ENCODE measurements at places on chromosomes 3 and 15.

DNA sequence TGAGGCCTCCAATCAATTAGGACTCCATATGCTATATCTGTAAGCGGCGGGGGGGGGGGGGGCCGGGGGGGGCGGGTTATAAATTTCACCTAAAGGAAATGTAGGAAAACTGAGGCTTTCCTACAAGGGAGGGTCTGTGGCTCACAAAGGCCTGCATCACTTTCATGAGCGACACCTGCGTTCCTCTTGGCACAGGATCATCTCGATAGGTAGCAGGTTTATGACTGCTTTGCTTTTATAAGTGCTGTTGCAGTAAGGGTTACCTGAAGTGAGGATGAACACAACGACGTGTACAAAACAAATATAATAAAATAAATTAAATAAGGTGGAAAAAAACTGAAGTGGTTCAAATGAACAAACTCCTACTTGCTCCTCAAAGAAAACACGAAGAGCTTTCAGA is 194.3 kb downstream of the FOXP1 start:
- peaks cover 71% of the 10 kb centered on the region for H3K4me1 ChIP-seq
- no peaks in the 10 kb centered on the region for H3K36me3 ChIP-seq
- no peaks in the 10 kb centered on the region for H3K27me3 ChIP-seq
- no peak for DNase-seq

- peaks cover 12% of the 10 kb centered on the region for H3K36me3 ChIP-seq
- no peaks in the 10 kb centered on the region for H3K4me1 ChIP-seq
- H3K4me3 ChIP-seq = no peak overlapping the region
Measured at GRCh38 chr15:72044956-72045355, 73.0 kb downstream of the MYO9A start.

GRCh38 chr3:171666516-171666915 is 143.8 kb downstream of the PLD1 start:
- H3K27ac ChIP-seq = no peak overlapping the region
- H3K4me1 ChIP-seq = peaks cover 6% of the 10 kb centered on the region
- no peak for DNase-seq
- no peaks in the 10 kb centered on the region for H3K36me3 ChIP-seq
- no peaks in the 10 kb centered on the region for H3K27me3 ChIP-seq

GRCh38 chr3:186200726-186201125 is 91.8 kb upstream of the ETV5 start:
- no peak overlapping the region for H3K4me3 ChIP-seq
- H3K27ac ChIP-seq = no peak overlapping the region
- DNase-seq = no peak
- H3K4me1 ChIP-seq = no peaks in the 10 kb centered on the region
- peaks cover 7% of the 10 kb centered on the region for H3K27me3 ChIP-seq
- H3K36me3 ChIP-seq = no peaks in the 10 kb centered on the region

GRCh38 chr3:42043099-42043813 is 47.9 kb upstream of the TRAK1 start:
- no peaks in the 10 kb centered on the region for H3K4me1 ChIP-seq
- no peaks in the 10 kb centered on the region for H3K27me3 ChIP-seq
- H3K4me3 ChIP-seq = no peak overlapping the region
- H3K27ac ChIP-seq = no peak overlapping the region
- DNase-seq = no peak
- H3K36me3 ChIP-seq = no peaks in the 10 kb centered on the region

GRCh38 chr3:41987627-41988026 is 25.7 kb upstream of the ULK4 start:
- no peak overlapping the region for H3K4me3 ChIP-seq
- no peak overlapping the region for H3K27ac ChIP-seq
- H3K4me1 ChIP-seq = no peaks in the 10 kb centered on the region
- no peaks in the 10 kb centered on the region for H3K36me3 ChIP-seq
- H3K27me3 ChIP-seq = no peaks in the 10 kb centered on the region
- no peak for DNase-seq

GRCh38 chr15:55515991-55516776 is 8.2 kb upstream of the DNAAF4 start:
- no peaks in the 10 kb centered on the region for H3K4me1 ChIP-seq
- H3K27me3 ChIP-seq = no peaks in the 10 kb centered on the region
- DNase-seq = no peak
- no peaks in the 10 kb centered on the region for H3K36me3 ChIP-seq
- no peak overlapping the region for H3K4me3 ChIP-seq
- H3K27ac ChIP-seq = no peak overlapping the region

- no peaks in the 10 kb centered on the region for H3K4me1 ChIP-seq
- H3K27me3 ChIP-seq = no peaks in the 10 kb centered on the region
- peak; percentile 39 for DNase-seq
- H3K36me3 ChIP-seq = no peaks in the 10 kb centered on the region
Measured at GRCh38 chr15:31974855-31975829, 55.2 kb upstream of the CHRNA7 start.

- peaks cover 7% of the 10 kb centered on the region for H3K36me3 ChIP-seq
- no peak overlapping the region for H3K4me3 ChIP-seq
- no peaks in the 10 kb centered on the region for H3K4me1 ChIP-seq
- no peak for DNase-seq
Measured at GRCh38 chr3:120705884-120706582, 24.0 kb upstream of the HGD start.

DNA sequence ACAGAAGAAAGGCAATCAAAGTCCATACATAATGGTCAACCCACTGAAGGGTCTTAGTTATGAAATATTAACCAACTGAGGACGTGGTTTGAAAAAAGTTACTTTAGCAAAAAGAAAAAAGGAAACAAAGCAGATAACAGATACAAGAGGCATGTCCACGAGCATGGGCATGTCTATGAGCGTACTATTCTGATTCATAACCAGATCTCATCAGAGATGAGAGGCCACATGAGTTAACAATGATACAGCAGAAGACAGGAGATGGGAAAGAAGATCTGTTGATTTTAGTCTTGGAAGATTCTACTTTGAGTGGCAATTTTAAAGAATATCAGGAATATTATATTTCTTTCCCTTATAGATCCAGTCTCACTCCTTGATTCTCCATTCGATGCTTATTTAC is 262.9 kb upstream of the SLITRK3 start:
- H3K27me3 ChIP-seq = no peaks in the 10 kb centered on the region
- H3K4me3 ChIP-seq = no peak overlapping the region
- DNase-seq = no peak
- no peaks in the 10 kb centered on the region for H3K4me1 ChIP-seq
- no peaks in the 10 kb centered on the region for H3K36me3 ChIP-seq

- H3K4me1 ChIP-seq = peaks cover 3% of the 10 kb centered on the region
- no peaks in the 10 kb centered on the region for H3K36me3 ChIP-seq
- no peak for DNase-seq
Measured at GRCh38 chr15:49473031-49473430, 50.0 kb downstream of the FGF7 start.

GRCh38 chr15:56628893-56629532 is 104.3 kb downstream of the ZNF280D start:
- no peak overlapping the region for H3K27ac ChIP-seq
- H3K36me3 ChIP-seq = peaks cover 5% of the 10 kb centered on the region
- DNase-seq = no peak

GRCh38 chr3:171306631-171307030 is 153.6 kb downstream of the TNIK start:
- H3K4me1 ChIP-seq = peaks cover 29% of the 10 kb centered on the region
- no peak overlapping the region for H3K27ac ChIP-seq
- DNase-seq = no peak
- H3K4me3 ChIP-seq = no peak overlapping the region

DNA sequence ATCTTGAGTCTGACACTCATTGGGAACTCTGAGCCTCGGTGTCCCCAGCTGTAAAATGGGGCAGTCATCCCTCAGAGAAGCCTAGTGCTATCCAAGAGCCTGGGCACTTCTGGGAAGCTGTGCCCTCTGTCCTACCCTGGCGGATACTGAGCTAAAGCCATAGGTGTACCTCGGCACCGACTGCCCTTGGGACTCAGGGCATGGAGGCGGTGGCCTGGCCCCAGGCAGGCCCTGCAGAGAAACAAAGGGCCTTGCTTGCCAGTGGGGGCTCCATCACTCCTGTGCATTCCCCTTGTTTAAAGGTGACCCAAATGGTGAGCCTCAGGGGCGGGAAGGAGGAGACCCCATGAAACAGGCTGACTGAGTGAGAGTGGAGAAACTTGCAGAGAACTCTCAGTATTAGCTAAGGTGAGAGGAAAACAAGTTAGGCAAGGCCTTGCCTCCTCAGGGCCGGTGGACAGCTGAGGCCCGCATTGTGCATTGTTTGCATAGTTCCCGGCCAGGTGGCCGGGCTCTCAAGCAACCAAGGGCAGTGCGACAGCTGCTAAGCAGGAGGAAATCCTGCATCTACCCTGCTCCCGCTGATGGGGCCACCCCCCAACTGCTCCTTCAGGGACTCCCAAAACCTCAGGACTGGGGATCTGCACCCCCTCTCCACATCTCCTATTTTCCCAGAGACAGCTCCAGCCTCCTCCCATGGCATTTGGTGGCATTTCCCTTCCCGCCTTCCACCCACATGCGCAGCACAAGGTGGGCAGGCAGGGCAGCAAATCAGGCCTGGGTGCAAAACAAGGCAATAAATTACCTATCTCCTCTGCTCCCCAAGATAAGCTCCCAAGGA is 4.3 kb downstream of the PFKFB4 start:
- H3K27me3 ChIP-seq = no peaks in the 10 kb centered on the region
- peaks cover 32% of the 10 kb centered on the region for H3K4me1 ChIP-seq
- no peaks in the 10 kb centered on the region for H3K36me3 ChIP-seq
- H3K27ac ChIP-seq = no peak overlapping the region
- DNase-seq = no peak
- H3K4me3 ChIP-seq = no peak overlapping the region

DNA sequence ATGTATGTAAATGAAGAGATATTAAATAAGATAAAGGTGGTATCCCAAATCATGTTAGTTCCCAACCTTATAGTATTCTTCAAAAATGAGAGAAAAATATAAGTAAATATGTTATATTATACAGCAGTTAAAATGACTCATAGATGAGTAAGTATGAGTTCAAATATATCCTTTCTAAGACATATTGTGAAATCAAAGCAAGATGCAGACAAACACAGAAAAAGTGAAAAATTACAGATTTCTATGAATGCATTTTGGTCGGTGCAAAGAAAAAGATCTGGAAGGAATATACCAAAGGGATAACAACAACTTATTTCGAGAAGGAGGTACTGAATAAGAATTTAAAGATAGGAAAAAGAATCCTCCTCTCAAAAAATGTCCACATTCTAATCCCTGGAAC is 181.2 kb upstream of the TTC14 start:
- H3K4me3 ChIP-seq = no peak overlapping the region
- no peaks in the 10 kb centered on the region for H3K4me1 ChIP-seq
- no peak overlapping the region for H3K27ac ChIP-seq
- no peak for DNase-seq

DNA sequence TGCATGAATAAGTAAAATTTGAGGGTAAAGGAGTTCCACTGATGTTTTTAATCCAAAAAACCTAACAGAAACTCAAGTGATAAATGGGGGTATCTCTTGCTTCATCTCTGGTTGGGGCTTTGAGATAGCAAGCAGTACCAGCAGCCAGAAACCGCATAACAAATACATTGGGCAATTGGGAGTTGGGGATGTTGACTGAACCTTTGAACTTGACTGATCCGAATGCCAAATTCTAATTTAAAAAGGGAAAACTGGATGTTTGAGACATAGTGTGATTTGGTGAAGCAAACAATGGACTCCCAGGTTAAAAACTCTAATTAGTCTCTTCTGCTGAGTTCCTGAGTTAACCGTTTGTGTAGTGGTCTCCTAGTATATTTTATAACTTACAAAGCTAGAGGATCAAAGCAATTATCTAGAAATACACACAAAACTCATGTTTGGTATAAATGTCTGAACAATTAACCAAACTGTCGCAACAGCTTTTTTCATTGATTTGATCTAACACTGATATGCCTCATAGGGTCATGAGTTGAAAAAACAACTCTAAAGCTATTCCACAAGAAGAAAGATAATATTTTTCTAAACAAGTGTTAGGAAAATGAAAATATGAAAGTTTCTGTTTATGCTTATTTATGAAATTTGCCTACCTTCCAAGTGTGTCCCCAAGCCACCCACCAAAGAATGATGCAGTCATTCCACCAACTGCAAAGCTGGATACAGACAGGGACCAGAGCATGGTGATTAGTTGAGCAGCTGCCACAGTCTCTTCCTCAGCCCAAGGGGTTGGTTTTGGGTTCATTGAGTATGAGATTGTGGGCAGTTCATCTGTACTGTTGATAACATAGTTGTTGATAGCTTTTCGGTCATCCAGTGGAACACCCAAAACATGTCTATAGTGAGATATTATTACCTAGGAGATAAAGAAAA is 12.4 kb downstream of the SLC2A2 start:
- H3K36me3 ChIP-seq = no peaks in the 10 kb centered on the region
- H3K27me3 ChIP-seq = no peaks in the 10 kb centered on the region

GRCh38 chr15:49418811-49419210 is 4.2 kb upstream of the FGF7 start:
- no peak overlapping the region for H3K4me3 ChIP-seq
- no peaks in the 10 kb centered on the region for H3K36me3 ChIP-seq
- H3K4me1 ChIP-seq = no peaks in the 10 kb centered on the region
- DNase-seq = no peak
- no peak overlapping the region for H3K27ac ChIP-seq

- H3K27me3 ChIP-seq = no peaks in the 10 kb centered on the region
- DNase-seq = no peak
- no peaks in the 10 kb centered on the region for H3K4me1 ChIP-seq
- no peak overlapping the region for H3K27ac ChIP-seq
- H3K36me3 ChIP-seq = no peaks in the 10 kb centered on the region
- H3K4me3 ChIP-seq = no peak overlapping the region
Measured at GRCh38 chr3:10600296-10600714, 94.9 kb upstream of the ATP2B2 start.

DNA sequence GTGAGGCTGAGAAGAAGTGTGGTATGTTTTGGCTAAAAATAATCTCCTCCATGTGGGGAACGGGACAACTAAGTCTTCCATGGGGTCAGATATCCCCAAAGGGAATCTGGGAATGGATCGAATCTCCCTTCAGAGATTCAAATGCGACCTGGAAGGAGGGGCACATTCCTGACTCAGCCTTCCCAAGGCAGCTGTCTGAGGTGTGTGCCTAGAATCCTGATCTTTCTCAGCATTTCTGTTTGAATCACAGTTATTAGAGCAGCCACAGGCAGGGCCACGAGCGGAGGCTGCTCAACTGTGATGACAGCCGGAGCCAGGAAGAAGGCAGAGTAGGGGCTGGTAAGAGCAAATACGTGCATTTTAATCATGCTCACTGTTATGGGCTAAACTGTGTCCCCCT is 135.1 kb downstream of the ADAMTS17 start:
- no peak overlapping the region for H3K4me3 ChIP-seq
- H3K27me3 ChIP-seq = no peaks in the 10 kb centered on the region
- DNase-seq = no peak
- H3K27ac ChIP-seq = no peak overlapping the region
- no peaks in the 10 kb centered on the region for H3K36me3 ChIP-seq

- peaks cover 7% of the 10 kb centered on the region for H3K4me1 ChIP-seq
- peaks cover 22% of the 10 kb centered on the region for H3K27me3 ChIP-seq
- no peaks in the 10 kb centered on the region for H3K36me3 ChIP-seq
- no peak overlapping the region for H3K4me3 ChIP-seq
Measured at GRCh38 chr3:111068574-111068973, 3.0 kb upstream of the NECTIN3 start.

GRCh38 chr3:128351546-128351945 is 115.1 kb downstream of the DNAJB8 start:
- no peaks in the 10 kb centered on the region for H3K27me3 ChIP-seq
- H3K4me3 ChIP-seq = no peak overlapping the region
- H3K4me1 ChIP-seq = no peaks in the 10 kb centered on the region
- no peak for DNase-seq
- H3K27ac ChIP-seq = no peak overlapping the region
- peaks cover 11% of the 10 kb centered on the region for H3K36me3 ChIP-seq

- DNase-seq = peak; percentile 80
- H3K27ac ChIP-seq = peak overlapping the region; percentile 68
- no peaks in the 10 kb centered on the region for H3K27me3 ChIP-seq
- H3K4me1 ChIP-seq = peaks cover 13% of the 10 kb centered on the region
- peak overlapping the region; percentile 22 for H3K4me3 ChIP-seq
Measured at GRCh38 chr3:151210676-151211381, 7.8 kb upstream of the GPR171 start.
